Brain microvascular endothelial cell (primary cell): ENCODE measurements at places on chromosomes 5 and 9.
A peak's percentile ranks its signal among the peaks of the same experiment; 100 is the strongest.

DNA sequence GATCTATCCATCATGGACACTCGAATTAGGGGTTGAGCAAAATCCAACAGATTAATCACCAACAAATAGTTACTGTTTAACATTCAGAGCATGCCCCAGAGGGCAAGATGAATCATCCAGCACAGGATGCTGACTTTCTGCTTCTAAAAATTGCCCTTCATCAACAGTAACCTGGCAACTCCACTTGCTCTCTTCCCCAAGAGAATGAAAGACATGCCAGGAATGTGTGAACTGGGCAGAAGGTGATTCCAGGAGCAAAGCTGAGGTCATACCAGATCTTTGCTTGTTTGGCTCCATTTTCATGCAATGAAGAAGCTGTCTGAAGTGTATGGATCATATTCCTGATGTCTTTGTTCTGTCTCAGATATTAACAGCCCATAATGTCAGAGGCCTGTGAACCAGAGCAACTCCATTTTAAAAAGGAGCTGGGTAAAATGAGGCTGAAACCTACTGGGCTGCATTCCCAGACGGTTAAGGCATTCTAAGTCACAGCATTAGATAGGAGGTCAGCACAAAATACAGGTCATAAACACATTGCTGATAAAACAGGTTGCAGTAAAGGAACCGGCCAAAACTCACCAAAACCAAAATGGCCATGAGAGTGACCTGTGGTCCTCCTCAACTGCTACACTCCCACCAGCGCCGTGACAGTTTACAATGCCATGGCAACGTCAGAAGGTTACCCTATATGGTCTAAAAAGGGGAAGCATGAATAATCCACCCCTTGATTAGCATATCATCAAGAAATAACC is 2.5 kb upstream of the ZNF367 start:
- DNase-seq: peak; percentile 89

DNA sequence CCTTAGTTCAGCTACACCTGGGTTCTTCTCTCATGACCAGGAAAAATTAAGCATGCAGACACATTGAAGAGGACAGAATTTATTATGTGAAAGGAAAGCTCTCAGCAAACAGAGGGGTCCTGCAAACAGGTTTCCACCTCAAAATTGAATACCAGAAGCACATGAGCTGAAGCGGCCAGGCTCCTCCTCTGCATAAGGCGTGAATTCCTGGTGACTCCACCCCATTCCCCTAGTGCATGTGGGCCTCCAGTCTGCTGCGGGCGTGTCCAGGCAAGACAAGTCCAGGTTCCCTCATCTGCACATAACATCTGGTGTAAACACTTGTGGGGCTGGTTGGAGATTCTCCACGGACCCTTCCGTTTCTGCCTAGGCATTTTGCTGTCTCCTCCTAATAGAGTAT is 1156.4 kb downstream of the FOXD4L5 start:
- DNase-seq: no peak

DNA sequence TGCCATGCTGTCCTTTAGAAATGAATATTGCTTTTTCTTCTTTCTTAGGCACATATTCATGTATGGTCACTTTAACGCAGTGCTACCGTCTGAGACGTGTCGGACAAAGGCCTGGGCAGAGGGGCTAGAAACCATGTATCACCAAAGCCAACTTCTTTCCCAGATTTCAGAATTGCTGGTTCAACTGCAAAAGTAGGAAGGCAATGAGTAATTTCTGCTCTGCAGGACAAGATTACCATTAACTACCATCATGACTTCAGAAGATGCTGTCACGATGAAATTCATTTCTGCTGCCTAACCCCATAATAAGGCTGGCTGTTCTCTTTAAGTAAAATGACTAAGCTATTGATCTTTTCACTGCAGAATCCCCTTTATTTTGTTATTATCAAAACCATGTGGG is 306.7 kb downstream of the PDE4D start:
- no peak for DNase-seq

- no peak for DNase-seq
Measured at GRCh38 chr5:143473481-143473880, 70.0 kb upstream of the NR3C1 start.

GRCh38 chr5:45017568-45017967 is 208.8 kb downstream of the MRPS30 start:
- DNase-seq: no peak

DNA sequence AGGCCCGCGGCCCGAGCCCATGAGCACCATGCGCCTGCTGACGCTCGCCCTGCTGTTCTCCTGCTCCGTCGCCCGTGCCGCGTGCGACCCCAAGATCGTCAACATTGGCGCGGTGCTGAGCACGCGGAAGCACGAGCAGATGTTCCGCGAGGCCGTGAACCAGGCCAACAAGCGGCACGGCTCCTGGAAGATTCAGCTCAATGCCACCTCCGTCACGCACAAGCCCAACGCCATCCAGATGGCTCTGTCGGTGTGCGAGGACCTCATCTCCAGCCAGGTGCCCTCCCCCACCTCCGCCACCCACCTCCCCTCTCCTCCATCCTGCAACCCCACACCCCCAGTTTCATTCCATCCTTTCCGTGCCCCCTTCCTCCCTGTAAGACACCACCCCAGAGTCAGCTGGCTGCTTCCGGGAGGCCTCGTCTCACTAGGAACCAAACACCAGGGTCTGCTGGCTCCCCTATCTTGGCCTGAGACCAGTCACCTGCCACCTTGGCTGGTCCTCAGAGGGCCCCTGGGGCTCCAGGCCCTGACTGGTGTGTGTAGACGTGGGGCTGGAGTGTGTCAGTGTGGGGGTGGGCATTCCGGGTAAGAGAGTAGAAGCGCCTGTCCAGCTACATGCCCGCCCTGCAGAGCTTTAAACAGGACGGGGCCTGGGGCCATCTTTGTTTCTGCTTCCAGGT is 655 bp downstream of the GRIN1 start:
- DNase-seq: no peak

- peak; percentile 35 for DNase-seq
Measured at GRCh38 chr5:180670586-180671359, 21.4 kb upstream of the FLT4 start.

DNA sequence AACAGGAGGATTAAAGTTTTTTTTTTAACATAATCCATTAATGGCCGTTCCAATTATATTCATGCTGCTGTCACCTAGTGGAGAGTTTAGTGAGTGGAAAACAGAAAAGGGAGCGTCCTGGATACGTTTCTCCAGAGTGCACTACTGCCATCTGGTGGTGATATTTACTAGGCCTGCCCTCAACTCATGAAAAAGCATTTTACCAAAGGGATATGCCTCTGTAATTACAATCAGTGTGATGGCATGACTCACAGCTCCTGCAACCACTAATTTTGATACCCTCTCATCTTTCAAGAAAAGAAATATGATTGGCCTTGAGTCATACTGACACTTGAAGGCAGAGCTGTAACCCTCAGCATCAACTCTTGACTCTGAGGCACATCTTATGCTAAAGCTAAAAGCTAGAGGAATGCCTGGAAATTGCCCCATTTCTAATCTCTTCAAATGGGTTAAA is 20.1 kb downstream of the MINAR2 start:
- DNase-seq: peak; percentile 90

GRCh38 chr5:61746831-61747575 is 414.9 kb downstream of the ZSWIM6 start:
- no peak for DNase-seq

GRCh38 chr5:10676224-10676623 is 84.8 kb downstream of the DAP start:
- DNase-seq: no peak

GRCh38 chr5:180114304-180115003 is 42.9 kb upstream of the RNF130 start:
- DNase-seq: no peak

GRCh38 chr9:133637451-133638055 is 1.4 kb downstream of the DBH start:
- no peak for DNase-seq

DNA sequence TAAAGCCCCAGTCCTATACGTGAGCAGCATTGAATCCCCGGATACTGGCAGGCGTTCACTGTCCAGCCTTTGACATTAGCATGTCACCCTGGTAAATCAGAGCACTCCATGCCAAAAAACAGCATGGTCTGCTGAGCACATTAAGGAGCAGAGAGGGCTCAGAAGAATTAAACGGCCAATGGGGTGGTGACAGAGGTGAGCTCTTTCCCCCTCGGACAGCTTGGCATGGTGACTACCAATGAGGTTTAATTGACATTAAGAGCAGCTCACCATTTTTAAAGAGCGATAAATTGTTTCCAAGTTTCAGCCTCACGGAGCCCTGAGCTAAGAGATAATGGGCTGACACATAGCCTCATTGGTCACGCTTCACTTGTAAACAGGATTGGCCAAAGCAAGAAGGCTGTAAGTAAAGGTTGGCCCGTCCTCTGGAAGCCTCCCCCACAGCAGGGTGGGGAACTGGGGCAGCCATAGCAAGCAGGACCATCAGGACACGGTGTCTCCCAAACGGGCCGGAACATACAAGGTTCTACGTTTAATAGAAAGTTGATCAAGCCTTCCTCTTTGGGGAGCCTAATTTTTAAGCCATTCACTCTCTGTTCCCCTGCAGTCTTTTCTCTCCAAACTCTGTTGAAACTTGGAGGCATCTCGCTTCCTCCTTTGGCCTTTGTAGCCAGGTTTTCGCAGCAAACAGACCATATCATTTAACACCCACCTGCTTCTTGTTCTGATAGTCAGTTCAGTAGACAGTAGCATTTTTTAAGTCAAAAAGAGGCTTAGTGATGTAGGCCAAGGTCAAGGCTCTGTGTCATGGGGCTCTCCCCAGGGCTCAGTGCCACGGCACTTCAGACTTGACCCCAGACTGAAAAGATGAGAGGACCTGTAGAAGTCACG is 25.9 kb downstream of the QRFP start:
- DNase-seq: no peak

DNA sequence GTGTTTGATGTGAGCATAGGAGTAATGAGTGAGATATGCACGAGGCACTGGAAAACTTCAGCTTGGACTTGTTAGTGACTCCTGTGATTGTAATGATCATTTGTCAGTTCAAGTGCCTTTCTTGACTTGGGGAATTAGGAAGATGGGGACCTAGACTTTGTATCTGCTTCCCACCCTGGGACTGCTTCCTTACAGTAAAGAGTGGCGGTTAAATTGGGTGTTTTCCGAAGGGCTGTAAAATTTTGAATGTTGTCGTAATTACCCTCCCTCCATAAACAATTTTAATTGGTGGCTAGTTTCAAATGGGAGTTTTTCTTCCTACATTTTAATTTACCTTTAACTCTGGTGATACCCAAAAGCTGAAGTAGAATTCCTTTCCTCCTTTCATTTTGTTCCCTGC is 23.5 kb upstream of the FAM120AOS start:
- DNase-seq: no peak

DNA sequence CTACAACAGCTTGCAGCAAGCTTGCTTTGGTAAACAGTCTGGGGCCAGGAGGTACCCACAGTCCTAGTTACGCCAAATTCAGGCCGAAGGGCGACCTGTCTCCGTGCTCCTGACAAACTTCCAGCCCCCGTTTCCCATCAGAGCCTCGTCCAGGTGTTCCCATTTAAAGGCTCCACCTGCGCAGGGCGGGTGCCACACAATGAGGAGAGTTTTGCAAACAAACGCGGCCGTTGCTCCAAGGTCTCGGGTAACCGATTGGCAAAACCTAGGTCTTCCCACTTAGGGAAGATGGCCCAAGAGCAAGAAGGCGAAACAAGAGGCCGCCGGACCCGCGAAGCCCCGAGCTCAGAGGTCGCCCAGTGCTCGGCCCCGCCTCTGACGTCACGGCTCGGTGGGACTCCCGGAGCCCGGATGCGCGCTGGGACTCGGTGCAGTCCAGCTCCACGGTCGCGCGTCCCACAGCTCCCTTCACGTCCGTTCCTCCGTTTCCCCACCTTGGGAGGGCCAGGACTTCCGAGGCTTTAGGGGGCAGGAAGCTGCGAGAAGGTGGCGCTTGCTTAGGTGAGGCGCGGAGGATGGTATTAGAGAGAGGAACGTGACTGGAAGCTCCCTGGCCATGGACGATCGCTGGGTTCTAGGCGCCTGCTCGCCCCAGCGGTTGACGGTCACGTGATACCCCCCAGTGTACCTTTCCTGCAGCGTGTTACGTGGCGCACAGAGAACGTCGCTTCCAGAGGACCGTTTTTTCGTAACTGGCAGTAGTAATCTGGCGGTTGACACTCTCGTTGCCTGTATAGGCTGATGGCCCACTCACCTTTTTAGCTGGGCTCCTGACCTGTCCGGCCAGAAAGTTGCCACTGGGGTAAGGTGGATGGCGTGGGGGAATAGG is 41.8 kb upstream of the KDM4C start:
- DNase-seq: peak; percentile 4

GRCh38 chr9:14097215-14097614 is 216.7 kb downstream of the NFIB start:
- DNase-seq: peak; percentile 84

DNA sequence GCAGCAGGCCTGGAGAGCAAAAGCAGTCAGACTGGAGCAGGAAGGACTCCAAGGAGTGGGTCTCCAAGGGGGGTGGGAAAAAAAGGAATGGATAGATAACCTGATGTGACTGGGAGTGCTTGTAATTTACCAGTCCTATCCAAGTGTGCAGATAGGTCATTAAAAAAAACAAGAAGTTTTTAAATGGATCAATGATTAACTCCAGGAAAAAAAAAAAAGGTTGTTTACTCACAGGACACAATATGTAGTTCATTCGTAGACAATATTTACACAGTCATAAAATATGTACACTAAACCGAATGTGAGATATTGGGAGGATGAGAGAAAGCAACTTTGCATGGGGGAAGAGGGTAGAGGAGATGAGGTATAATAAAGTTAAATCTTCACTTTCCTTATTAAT is 20.4 kb downstream of the ZBTB5 start:
- no peak for DNase-seq

GRCh38 chr5:1736065-1736464 is 63.6 kb downstream of the MRPL36 start:
- DNase-seq: no peak

GRCh38 chr5:139709582-139710318 is 61.6 kb downstream of the CXXC5 start:
- peak; percentile 24 for DNase-seq

- DNase-seq: no peak
Measured at GRCh38 chr9:24342457-24342856, 203.2 kb downstream of the IZUMO3 start.

DNA sequence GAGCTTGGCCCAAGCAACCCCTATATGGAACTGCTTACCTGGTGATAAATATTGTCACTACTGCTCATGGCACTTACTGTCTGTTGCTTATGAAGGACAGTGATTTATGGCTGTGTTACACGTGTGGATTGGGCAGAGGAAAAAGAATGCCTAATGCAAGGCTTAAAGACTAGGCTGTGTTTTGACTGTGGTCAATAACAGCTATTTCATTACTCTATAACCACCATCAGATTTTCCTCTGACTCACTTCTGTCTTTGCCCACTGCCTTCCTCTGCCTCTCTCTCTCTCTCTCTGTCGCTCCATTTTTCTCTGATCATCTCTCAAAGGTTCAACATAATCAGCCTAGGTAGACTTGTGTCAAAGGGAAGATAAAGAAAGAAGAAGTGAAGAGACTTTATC is 96.2 kb downstream of the TLR4 start:
- no peak for DNase-seq

GRCh38 chr9:121348221-121348620 is 21.8 kb downstream of the STOM start:
- DNase-seq: no peak
